Spleen (tissue), 13 donors: ENCODE measurements at places on chromosomes 7 and 10.
A peak's percentile ranks its signal among the peaks of the same experiment; 100 is the strongest.

DNA sequence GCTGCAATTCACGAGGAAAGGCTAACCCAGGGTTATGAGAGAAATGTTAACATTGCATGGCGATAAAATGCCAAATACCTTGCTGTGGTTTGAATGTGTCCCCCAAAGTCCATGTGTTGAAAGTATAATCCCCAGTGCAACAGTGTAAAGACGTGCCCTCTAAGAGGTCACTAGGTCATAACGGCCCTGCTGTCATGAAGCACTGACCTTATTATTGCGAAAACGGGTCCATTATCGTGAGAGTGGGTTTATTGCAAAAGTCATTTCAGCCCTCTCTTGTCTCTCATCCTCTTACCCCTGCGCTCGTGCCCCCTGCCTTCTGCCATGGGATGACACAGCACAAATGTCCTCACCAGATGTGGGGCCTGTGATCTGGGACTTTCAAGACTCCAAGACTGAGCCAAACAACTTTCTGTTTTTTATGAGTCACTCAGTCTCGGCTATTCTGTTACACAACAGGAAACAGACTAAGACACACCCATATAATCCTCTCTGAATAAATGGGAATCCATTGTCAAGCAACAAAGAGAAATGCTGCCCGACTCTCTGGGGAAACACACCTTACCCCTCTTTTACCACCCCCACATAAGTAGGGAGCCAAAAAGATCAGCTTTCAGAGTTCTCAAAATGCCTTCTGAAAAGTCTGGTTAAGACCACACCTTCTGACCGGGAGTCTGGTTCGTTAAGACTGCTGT lies 73.1 kb upstream of the UCN3 start:
- H3K4me3 ChIP-seq = no peak overlapping the region
- no peaks in the 10 kb centered on the region for H3K27me3 ChIP-seq
- H3K4me1 ChIP-seq = no peaks in the 10 kb centered on the region
- H3K27ac ChIP-seq = peak overlapping the region; percentile 79
- DNase-seq = peak; percentile 81
- H3K36me3 ChIP-seq = no peaks in the 10 kb centered on the region

GRCh38 chr7:74032191-74032490 lies 4.2 kb downstream of the ELN start:
- peak overlapping the region; percentile 57 for H3K27ac ChIP-seq
- H3K4me3 ChIP-seq = no peak overlapping the region
- DNase-seq = no peak
- H3K36me3 ChIP-seq = peaks cover 17% of the 10 kb centered on the region
- peaks cover 1% of the 10 kb centered on the region for H3K4me1 ChIP-seq

DNA sequence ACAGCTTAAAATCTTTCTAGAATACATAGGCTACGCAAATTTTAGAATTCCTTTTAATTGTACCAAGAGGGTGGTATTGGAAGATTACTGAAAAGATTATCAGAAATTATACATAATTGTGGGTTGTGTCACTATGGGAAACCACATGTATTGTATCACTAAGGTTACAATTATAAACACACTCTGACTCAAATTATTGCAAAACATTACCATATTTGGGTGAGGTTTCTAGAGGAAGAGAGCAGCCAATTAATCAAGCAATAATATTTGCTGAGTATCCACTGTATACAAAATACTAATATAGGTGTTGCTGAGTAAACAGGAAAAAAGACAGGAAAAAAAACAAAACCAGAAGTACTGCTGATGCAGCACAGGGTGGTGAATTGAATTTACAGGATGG lies 3.1 kb upstream of the CAPZA2 start:
- H3K4me3 ChIP-seq = no peak overlapping the region
- H3K4me1 ChIP-seq = peaks cover 26% of the 10 kb centered on the region
- DNase-seq = no peak
- no peaks in the 10 kb centered on the region for H3K27me3 ChIP-seq
- H3K36me3 ChIP-seq = no peaks in the 10 kb centered on the region

DNA sequence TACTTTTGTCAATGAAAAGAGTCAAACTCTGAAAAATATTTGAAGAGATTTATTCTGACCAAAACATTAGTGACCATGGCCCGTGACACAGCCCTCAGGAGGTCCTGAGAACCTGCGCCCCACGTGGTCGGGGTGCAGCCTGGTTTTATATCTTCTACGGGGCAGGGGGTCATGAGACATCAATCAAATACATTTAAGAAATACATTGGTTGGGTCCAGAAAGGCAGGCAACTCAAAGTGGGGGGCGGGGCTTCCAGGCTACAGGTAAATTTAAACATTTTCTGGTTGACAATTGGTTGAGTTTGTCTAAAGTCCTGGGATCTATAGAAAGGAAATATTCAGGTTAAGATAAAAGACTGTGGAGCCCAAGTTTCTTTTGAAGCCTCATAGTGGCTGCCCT lies 34.8 kb upstream of the BNIP3 start:
- no peak for DNase-seq
- no peaks in the 10 kb centered on the region for H3K4me1 ChIP-seq
- H3K36me3 ChIP-seq = no peaks in the 10 kb centered on the region

DNA sequence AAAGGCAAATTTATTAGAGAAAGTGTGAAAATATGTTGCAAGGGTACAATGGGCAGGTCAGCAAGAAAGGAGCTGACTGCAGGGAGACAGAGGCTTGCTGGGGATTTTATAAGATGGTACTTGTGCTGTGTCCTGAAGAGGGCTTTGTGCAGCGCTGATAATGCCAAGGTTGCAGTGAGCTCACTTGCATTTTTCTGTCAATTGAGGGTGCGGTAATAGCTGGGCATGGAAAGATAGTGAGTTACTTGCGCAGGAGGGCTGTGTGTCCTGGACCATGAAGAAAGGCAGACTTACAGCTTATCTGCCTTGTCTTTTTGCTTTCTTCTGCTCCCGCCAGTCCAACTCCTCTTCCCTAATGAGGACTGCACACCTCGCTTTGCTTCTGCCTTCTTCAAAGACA lies 12.5 kb downstream of the CDC123 start:
- peaks cover 100% of the 10 kb centered on the region for H3K36me3 ChIP-seq
- H3K27ac ChIP-seq = no peak overlapping the region
- no peak for DNase-seq
- no peak overlapping the region for H3K4me3 ChIP-seq
- no peaks in the 10 kb centered on the region for H3K27me3 ChIP-seq
